Osteoblast (primary cell): ENCODE measurements at places on chromosomes 7 and 10.
A peak's percentile ranks its signal among the peaks of the same experiment; 100 is the strongest.

DNA sequence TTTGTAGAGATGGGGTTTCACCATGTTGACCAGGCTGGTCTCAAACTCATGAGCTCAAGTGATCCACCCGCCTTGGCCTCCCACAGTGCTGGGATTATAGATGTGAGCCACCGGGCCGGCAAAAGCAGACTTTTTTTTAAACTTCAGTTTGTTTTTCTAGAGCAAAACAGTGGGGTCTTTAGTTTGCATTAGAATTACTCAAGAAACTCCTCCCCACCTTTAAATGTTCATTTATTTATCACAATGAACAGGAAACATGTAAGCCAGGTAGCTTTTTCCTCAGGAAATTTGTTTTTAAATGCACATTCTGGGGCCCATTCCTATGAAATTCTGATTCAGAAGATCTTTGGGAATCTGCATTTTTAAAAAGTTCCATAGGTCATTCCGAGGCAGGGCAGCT lies 56.0 kb upstream of the JAZF1 start:
- peak; percentile 19 for DNase-seq

- no peak for DNase-seq
Measured at GRCh38 chr7:134021836-134022235, 105.3 kb upstream of the LRGUK start.

- no peak for DNase-seq
Measured at GRCh38 chr7:7959979-7960670, 8.5 kb upstream of the GLCCI1 start.

GRCh38 chr10:22016046-22016705 lies 12.6 kb upstream of the DNAJC1 start:
- DNase-seq: no peak

GRCh38 chr10:29734962-29735627 lies 100.3 kb upstream of the SVIL start:
- DNase-seq: peak; percentile 95

GRCh38 chr10:100327007-100327717 lies 2.9 kb downstream of the PKD2L1 start:
- no peak for DNase-seq

GRCh38 chr10:48485711-48486110 lies 119.2 kb downstream of the ARHGAP22 start:
- DNase-seq: no peak

- no peak for DNase-seq
Measured at GRCh38 chr10:6813856-6814255, 233.8 kb upstream of the PRKCQ start.

DNA sequence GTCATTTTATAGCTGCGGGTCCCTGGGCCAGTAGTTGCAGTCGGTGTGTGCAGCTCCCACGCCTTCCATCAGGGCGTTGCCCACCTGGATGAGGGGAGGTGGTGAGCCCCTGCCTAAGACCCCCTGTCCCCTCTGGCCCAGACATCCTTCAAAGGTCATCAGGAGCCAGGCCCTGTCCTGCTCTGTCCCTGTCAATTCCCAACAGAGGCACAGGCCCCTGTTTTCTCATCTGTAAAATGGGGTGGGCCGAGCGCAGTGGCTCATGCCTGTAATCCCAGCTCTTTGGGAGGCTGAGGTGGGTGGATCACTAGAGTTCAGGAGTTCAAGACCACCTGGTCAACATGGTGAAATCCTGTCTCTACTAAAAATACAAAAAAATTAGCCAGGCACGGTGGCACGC lies 128.5 kb upstream of the TNRC18 start:
- DNase-seq: peak; percentile 34

- DNase-seq: no peak
Measured at GRCh38 chr7:30992414-30992813, 28.7 kb downstream of the GHRHR start.

DNA sequence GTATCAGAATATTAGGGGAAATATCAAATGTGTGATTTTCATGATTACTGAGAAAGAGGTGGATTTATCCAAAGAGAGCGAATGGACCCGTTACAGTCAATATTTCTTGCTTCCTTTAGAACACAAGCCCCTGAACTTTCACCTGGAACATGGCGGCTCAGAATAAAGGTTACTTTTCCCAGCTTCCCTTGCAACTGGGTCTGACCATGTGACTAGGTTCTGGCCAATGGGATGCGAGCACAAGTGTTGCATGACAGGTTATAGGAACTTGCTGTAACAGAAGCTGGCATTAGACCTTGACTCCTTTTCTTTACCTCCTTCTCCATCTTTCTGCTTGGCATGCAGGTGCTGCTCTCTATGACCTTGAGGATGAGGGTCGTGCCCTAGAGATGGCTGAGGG lies 556.1 kb downstream of the TYW1 start:
- DNase-seq: no peak

- peak; percentile 62 for DNase-seq
Measured at GRCh38 chr10:70685455-70685911, 13.2 kb downstream of the ADAMTS14 start.

DNA sequence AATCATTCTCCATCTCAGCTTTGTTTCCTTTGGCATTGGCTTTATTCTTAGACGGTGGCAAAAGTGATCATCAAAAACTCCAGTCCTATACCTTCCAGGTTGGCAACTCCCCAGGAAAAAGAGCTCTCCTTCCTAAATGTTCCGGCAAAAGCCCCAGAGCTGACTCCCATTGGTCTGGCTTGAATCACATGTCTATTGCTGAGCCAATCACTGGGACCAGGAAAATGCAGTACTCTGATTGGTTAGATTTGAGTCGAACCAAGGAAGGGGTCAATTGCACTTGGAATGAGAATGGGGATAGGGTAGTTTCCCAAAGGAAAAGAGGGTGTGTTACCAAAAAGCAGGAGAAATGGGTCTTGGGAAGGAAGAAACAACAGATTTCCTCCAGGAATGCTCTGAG lies 22.3 kb downstream of the LEP start:
- DNase-seq: no peak

- DNase-seq: no peak
Measured at GRCh38 chr7:87206361-87206760, 13.2 kb downstream of the TMEM243 start.

DNA sequence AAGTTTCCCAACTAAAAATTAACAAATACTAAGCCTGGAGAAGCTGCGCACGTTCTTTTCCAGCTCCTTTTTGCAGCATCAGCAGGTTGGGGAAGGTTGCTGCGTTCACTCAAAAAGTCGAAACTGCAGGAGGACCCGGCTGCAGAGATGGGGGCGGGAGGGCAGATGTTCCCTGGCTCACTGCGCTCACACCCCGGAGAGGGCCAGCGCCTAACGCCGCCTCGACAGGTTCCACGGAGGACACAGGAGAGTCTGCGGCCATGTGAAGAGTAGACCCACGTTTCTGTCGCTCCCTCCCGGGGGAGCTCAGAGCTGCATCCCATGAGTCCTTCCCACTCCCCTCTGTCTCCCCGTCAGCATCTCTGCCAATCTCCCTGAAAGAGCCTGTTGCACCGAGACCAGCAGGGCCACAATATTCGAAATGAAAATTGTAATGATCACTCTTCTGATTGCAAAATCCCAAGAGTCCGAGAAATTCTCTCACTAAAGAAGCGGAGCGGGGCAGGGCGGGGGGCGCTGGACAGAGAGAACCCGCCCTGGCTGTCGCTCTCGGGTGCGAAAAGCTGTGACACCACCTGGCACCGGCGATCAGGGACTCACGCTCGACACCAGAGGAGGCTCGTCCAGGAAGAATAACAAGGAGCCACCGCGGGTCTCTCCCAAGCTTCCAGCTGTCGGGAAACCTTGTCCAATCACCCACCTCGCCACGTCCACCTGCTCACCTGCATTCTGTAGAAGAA lies 131.5 kb upstream of the PFKP start:
- DNase-seq: peak; percentile 43

DNA sequence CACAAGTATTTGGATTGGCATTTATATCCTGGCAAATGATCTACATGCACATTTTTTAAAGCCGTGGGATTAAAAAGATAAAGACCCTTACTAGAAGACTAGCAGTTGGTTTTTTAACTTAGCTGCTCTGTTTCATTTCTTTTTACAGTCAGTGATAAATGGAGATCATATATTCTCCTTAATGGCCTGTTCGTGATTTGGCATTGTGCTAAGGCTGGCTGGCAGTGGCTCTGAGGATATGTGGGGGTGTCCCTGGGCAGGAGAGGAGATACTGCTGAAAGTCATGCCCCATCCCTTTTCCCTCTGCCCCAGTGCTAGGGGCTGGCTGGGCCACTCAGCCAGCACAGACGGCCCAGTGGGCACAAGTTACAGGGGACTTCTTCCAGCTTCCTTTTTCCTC lies 341.7 kb downstream of the PRPF18 start:
- no peak for DNase-seq

DNA sequence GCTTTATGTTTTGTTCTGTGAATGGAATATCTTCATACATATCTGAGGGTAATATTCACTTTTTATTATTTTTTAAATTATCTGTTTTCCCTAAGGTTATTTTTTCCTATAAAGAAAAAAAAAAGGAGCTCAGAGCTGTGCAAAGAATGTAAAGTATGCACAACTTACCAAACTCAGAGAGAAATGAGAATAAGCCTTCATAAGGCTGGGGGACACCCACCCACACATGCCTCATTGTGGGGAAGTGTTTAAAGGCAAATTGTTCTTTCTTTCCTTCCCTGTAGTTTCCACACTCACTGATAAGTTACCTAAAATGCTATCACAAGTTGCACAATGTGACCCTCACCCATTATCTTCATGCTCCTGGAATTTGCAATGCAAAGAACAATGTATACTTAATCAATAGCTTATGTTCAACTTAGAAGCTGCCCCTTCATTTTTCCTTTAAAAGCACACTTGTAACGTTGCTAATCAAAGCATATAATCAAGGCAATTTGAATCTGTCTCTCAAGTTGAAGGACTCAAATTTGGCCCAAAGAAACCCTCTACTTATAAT lies 108.1 kb downstream of the GNAT3 start:
- no peak for DNase-seq

GRCh38 chr10:3426190-3426845 lies 253.7 kb upstream of the PITRM1 start:
- DNase-seq: peak; percentile 45

- DNase-seq: no peak
Measured at GRCh38 chr10:19826712-19827111, 10.5 kb downstream of the PLXDC2 start.

GRCh38 chr7:112462236-112462635 lies 12.0 kb downstream of the IFRD1 start:
- DNase-seq: no peak

DNA sequence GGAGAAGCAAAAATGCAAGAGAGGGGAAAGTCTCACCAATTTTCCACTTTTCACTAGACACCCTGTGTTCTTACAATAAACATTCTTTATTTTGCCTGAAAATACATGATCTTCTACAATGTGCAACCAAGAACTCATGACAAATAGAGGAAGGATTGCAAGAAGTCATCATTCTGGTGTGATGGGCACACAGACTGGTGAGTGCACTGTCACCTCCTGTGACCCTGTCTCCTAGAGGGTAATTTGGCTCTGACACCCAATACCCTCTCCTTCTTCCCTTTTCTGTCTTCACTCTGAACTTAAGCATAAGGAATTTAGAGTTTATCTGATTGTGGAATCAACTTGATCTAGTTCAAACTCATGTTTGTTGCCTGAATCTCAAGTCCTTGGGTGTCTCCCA lies 153.7 kb downstream of the SH2D4B start:
- no peak for DNase-seq

DNA sequence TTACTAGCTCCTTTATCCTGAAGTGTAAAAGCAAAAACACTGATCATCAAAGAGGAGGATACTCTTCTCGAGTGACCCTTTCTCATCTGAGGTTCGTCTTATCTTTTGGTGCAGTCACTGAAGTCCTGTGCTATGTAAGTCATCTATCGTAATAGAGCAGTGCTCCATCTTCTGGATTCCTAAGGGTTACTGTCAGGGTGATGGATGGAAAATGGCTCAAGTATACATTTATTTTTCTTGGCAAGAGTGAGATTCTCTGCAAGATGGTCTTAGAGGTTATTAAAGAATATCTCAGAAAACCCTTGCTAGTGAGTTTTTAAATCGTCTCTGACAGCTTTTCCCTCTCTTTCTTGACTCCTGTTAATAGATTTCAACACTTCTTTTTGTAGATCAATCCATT lies 12.4 kb downstream of the PRKG1 start:
- no peak for DNase-seq

- peak; percentile 63 for DNase-seq
Measured at GRCh38 chr10:132834311-132834761, 48.4 kb upstream of the NKX6-2 start.

DNA sequence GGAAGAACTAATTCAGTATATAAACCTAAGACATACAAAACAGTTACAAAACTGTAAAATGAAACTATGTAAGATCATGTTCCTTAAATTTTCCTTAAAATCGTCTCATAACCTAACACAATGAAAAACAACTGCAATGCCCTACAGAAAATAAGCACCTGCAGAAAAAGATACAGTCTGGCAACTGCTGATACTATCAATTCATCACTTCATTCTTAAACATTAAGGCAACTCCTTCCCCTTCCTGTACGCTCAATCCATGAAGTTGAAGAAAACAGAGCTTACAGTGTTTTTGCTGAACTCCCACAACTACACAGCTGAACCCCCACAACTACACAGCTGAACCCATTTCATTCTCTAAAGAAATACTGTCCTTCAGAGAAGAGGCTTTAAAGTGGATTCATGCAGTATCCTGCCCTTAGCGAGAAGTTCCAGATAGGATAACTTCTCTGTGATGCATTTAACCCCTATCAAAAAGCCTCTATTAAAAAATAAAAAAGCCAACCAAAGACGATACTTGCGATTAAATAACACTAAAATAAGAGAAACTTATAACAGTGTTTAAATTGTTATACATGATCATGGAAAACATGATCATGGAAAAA lies 50.0 kb downstream of the JMJD1C start:
- DNase-seq: no peak
